ENCODE measurements at places on chromosomes 1 and 21. TPM values are rescaled to one million over a fixed set of nuclear protein-coding genes. Genes with fewer than 3 reads are reported as not detected.

GRCh38 chr1:85465099-85465785 lies at the start of gene DDAH1:
Gene DDAH1, minus strand, starts transcription at chr1:85465159. Its CDS starts 114 bp downstream, at chr1:85465045.
- DNase-seq, result peak; percentile 88

- no peak for DNase-seq
Measured at GRCh38 chr21:36064085-36064460, 3.7 kb upstream of the SETD4 start.

The TENT5C gene
- 39.9 TPM for total RNA-seq

The KPRP gene
- not detected for total RNA-seq

GRCh38 chr1:204254031-204254661 lies 40.4 kb upstream of the GOLT1A start:
- no peak for DNase-seq

GRCh38 chr1:81876901-81877733 lies 76.4 kb downstream of the ADGRL2 start:
- no peak for DNase-seq

DNA sequence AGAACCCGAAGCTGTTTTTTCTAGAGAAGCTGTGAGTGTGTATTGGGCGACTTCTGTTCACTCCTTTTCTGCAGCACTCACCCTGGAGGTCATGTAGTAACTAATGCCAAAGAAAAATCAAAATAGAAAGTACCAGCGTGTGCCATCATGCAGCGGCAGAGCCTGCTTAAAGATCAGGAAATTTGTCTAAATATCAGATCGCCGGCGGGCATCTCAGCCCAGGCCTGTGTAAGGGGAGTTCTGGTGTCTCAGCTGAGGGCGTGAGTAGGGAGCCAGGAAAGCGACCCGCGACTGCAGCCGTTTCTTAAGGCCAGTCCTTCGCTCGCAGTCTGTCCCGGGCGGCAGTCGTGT lies 768 bp downstream of the EDARADD start:
- DNase-seq, result peak; percentile 27

- no peak for DNase-seq
Measured at GRCh38 chr1:16007671-16008341, 3.8 kb downstream of the SRARP start.

The FCRL1 gene
- not detected for total RNA-seq

The IL19 gene
- total RNA-seq, result not detected

The MIS18A gene
- 4.2 TPM for total RNA-seq

The HPCAL4 gene
- 3.3 TPM for total RNA-seq

GRCh38 chr1:6599141-6599975 lies 3.3 kb downstream of the KLHL21 start:
- DNase-seq, result no peak

The KIF17 gene
- 0.66 TPM for total RNA-seq

The RIMKLA gene
- total RNA-seq, result 2.0 TPM

DNA sequence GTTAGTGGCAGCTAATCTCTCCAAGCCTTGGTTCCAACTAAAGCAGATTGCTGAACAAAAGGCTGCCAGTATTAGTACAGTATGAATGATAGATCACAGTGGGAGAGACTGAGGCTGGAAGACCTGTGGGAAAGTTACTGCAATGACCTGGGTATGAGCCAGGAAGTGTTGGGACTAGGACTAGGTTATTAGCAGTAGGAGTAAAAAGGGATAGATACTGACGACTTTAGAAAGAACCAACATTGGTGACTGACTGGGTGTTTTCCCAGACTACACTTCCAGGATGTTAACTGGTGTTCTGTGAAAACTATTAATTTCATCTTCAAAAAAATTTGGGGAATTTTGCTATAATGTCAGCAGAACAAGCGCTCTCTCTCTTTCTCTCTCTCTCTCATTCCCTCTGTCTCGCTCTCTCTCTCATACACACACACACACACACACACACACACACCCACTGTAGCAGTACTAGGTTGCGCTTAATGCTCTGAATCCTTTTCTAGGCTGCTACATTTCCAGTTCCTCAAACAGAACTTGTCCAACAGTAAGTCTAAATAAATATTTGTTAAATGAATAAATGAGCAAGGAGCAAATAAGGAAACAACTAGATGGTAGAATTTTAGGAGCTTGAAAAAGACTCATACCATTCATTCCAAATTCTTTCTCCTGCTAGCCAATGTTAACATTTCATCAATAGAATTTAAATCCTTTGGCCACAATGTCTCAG lies 47.6 kb upstream of the RGS8 start:
- DNase-seq, result no peak

- no peak for DNase-seq
Measured at GRCh38 chr1:96292141-96292540, 429.4 kb upstream of the PTBP2 start.

GRCh38 chr1:47663286-47663685 lies 225.4 kb downstream of the FOXD2 start:
- no peak for DNase-seq

GRCh38 chr1:4048076-4048475 lies 148.0 kb upstream of the C1orf174 start:
- no peak for DNase-seq

DNA sequence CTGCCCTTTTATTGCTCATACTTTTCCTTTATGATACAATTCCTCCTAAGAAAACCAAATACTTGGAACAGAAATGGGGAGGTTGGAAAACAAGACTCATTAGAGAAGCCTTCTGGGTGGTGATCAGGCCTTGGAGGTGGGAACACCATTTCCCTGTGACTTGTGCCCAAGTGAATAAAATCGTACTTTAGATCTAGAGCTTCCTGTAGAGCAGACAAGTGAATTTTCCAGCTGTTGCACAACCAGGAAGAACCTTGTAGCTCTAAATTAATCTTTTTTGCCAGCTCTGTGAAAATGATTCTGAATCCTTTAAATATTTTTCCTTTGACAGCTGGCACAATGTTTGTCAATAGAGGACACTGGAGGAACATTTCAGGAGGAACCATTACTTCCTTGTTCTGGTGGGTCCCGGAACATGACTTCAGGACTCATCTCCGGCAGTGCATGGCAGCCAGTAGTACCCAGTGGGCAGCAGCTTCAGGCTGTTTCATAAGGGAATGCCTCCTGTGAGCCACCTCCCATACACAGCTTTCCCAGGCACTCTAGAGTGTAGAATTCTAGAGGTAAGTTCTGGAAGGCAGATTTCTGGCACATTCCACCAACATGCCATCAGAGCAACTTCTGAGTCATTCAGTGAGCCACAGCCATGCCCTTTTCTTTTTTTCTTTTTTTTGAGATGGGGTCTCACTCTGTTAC lies 5.5 kb upstream of the SNAPIN start:
- DNase-seq, result no peak

The KRTAP21-2 gene
- not detected for total RNA-seq

The PTGS2 gene
- 0.72 TPM for total RNA-seq

The SLC25A34 gene
- total RNA-seq, result 1.2 TPM
